CD4-positive, CD25-positive, alpha-beta regulatory T cell (primary cell): ENCODE measurements at places on chromosomes 2 and 18. TPM values are rescaled to one million over a fixed set of nuclear protein-coding genes. Genes with fewer than 3 reads are reported as not detected.
A peak's percentile ranks its signal among the peaks of the same experiment; 100 is the strongest.

Gene TNFAIP6
- not detected for polyA plus RNA-seq

GRCh38 chr2:152025678-152026287, 73.1 kb downstream of the CACNB4 start:
- DNase-seq, result peak; percentile 47

DNA sequence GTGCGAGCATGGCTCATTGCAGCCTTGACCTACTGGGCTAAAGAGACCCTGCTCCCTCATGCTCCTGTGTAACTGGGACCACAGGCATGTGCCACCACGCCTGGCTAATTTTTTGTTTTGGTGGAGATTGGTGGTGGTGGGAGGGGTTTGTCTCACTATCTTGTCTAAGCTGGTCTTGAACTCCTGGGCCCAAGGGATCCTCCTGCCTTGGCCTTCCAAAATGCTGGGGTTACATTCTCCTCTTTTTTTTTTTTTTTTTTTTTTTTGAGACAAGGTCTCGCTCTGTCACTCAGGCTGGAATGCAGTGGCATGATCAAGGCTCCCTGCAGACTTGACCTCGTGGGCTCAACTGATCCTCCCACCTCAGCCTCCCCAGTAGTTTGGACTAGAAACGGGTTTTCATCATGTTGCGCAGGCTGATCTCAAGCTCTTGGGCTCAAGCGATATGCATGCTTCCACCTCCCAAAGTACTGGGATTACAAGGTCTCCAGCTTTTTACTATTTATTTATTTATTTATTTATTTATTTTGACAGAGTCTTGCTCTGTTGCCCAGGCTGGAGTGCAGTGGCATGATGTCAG, 238.3 kb downstream of the MYCN start:
- DNase-seq, result no peak

- DNase-seq, result no peak
These were observed 467.2 kb downstream of the SPAG16 start for GRCh38 chr2:213751446-213751845.

- no peak for DNase-seq
These were observed 68.2 kb upstream of the MBOAT2 start for GRCh38 chr2:9071584-9072124.

DNA sequence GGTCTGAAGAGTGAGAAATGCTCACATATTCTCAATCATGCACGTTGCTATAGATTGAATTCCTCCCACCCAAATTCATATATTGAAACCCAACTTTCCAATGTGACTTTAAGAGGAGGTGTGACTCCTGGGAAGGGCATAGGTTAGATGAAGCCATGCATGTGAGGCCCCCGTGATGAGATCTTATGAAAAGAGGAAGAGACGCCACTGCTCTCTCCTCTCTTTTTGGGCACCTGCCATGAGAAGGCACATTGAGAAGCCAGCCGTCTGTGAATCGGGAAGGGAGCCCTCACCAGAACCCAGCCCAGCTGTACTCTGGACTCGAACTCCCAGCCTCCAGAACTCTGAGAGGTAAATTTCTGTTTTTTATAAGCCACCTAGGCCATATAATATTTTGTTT, 842.6 kb upstream of the SALL3 start:
- no peak for DNase-seq

GRCh38 chr2:167424803-167425755, 536.8 kb downstream of the XIRP2 start:
- no peak for DNase-seq

GRCh38 chr2:117359266-117359914, 455.1 kb upstream of the DDX18 start:
- no peak for DNase-seq

DNA sequence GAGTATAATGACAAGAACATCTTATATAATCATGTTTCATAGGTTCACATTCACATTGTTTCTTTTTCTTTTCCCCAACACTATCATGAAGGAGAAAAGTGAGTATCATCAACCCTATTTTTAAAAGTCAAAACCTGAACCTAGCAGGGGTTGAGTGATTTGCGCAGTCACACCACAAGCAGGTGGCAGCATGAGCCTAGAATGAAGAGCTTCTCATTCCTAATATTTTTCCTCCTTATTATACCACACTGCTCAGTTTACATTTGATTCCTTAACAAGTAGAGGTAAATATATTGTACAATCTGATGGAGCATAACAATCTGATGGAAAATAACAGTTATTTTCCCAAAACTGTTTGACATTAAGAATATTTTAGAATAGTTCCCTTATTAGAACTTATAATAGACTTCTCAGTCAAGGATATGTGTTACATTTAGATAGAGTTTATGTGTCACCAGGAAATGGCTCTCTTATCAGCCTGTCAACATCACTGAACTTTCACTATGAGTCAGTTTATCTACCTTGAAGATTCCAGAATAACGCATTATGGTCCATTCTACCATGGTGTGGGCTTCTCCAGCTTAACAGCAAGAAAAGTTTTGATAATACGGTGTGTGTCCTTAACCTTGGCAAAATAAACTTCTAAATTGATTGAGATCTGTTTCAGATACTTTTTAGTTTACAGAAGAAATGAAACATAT, 119.5 kb downstream of the NEB start:
- no peak for DNase-seq

Gene KLHL29
- 0.24 TPM for polyA plus RNA-seq

Gene TWIST2
- polyA plus RNA-seq, result not detected

Gene ALPI
- polyA plus RNA-seq, result not detected

- DNase-seq, result no peak
These were observed 6.0 kb upstream of the PRKD3 start for GRCh38 chr2:37330681-37331080.

- DNase-seq, result no peak
These were observed 35.4 kb downstream of the HJURP start for GRCh38 chr2:233818639-233819621.

- DNase-seq, result no peak
These were observed 422.7 kb downstream of the TGIF1 start for GRCh38 chr18:3872641-3873040.

GRCh38 chr2:175930504-175930903, 71.6 kb downstream of the LNPK start:
- no peak for DNase-seq

Gene COBLL1
- 0.49 TPM for polyA plus RNA-seq

- no peak for DNase-seq
These were observed 79.6 kb downstream of the MBP start for GRCh38 chr18:77052983-77053309.

DNA sequence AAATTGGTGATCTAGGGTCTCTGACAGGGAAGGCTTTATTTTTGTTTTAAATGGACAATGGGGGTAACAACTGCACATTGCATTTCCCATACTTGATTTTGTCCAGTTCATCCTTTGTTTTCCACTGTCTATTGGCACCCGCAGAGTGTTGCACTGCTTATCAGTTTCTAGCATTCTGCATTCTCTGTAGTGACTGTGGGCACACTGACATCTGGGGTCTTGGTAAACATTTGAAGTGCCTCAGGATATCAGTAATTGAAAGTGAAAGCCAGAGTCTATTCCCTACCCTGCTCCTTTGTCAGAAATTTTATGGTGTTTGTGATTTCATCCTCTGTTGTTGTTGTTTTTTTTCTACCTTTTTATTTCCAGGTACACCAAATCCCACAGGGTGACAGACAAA, 132.1 kb upstream of the EPC2 start:
- DNase-seq, result no peak

GRCh38 chr2:132009874-132010521, 151.8 kb downstream of the ANKRD30BL start:
- no peak for DNase-seq

GRCh38 chr2:229586746-229587705, 127.3 kb downstream of the DNER start:
- DNase-seq, result peak; percentile 24

Gene ACTG2
- 6.6 TPM for polyA plus RNA-seq

Gene FOXD4L1
- 0.32 TPM for polyA plus RNA-seq

DNA sequence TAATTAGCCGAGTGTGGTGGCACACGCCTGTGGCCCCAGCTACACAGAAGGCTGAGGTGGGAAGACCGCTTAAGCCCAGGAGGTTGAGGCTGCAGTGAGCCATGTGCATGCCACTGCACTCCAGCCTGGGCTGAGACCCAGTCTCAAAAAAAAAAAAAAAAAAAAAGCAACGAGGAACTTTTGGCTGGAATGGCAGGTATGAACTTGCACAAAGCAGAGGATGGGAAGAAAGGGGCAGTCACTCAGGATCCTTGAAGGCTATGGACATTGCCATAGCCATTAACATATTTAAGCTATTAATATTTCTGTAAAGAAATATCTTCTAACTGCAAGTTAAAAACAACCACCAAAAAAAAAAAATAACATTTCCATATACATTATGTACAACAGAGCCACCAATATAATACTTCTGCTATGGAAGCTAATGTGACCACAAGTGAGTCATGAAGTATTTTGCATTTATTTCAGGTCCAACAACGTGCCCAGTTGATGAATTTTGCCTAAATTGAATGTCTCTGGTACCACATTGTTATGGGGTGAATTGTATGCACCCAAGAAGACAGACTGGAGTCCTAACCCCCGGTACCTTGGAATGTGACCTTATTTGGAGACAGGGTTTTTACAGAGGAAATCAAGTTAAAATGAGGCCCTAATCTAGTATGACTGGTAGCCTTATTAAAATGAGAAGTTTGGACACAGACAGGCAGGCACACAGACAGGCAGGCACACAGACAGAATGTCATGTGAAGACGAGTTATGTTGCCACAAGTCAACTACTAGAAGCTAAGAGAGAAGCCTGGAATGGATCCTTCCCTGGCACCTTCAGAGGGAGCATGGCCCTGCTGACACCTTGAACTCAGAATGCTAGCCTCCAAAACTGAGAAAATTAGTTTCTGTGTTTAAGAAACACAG, 102.8 kb downstream of the RBMS1 start:
- DNase-seq, result no peak

Gene FECH
- polyA plus RNA-seq, result 16.9 TPM

GRCh38 chr18:1246827-1247226, 342.2 kb downstream of the ADCYAP1 start:
- DNase-seq, result no peak

- no peak for DNase-seq
These were observed 6.7 kb upstream of the CYS1 start for GRCh38 chr2:10086950-10087349.

- no peak for DNase-seq
These were observed at the start of gene IGFBP2 for GRCh38 chr2:216632952-216633615. TSS of gene IGFBP2 (plus strand) at chr2:216633420. CDS start at chr2:216633524, 104 bp downstream.
